ENCODE measurements at places on chromosomes 11 and 22.
A peak's percentile ranks its signal among the peaks of the same experiment; 100 is the strongest.

GRCh38 chr11:131656179-131656838 is 285.9 kb downstream of the NTM start:
- H3K4me1 ChIP-seq, result no peaks in the 10 kb centered on the region
- no peak for DNase-seq
- H3K27ac ChIP-seq, result no peak overlapping the region
- no peak overlapping the region for H3K4me3 ChIP-seq
- no peaks in the 10 kb centered on the region for H3K27me3 ChIP-seq

- peaks cover 11% of the 10 kb centered on the region for H3K4me1 ChIP-seq
- DNase-seq, result no peak
- H3K27ac ChIP-seq, result peak overlapping the region; percentile 10
- H3K27me3 ChIP-seq, result no peaks in the 10 kb centered on the region
- H3K4me3 ChIP-seq, result no peak overlapping the region
Measured at GRCh38 chr11:134226806-134227325, 2.4 kb downstream of the VPS26B start.

- no peaks in the 10 kb centered on the region for H3K36me3 ChIP-seq
- H3K4me1 ChIP-seq, result no peaks in the 10 kb centered on the region
- no peaks in the 10 kb centered on the region for H3K27me3 ChIP-seq
- H3K4me3 ChIP-seq, result no peak overlapping the region
Measured at GRCh38 chr11:87125257-87125656, 87.5 kb downstream of the TMEM135 start.

DNA sequence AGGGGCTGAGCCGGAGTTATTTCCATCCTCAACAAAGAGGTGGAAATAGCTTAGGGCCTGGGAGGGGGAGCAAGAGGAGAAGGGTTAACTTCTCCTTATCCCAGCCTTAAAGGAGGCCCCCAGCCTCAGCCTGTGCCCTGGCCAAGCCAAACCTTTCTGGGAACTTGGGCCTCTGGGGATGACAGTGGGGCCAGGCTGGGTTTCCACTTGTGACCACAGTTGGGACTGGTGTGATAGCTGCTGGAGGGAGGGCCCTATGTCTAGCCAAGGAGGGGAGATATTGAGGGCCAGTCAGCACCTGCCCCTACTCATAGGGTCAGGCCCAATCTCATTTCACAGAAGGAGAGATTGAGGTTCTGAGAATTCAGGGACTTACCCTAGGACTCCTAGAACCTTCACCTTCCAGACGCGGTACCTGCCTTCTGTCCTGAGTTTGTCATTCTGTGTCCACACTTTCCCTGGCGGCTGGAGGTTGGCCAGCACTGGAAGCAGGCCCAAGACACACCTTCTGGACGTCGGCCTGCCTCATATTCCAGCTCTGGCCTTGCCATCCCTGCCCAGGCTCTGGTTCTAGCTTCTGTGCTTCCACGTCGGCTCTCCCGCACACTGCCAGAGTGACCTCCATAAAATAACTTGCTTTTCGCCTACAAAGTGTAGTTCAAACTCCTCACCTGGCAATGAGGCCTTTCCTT is 3.1 kb downstream of the RELT start:
- no peaks in the 10 kb centered on the region for H3K4me1 ChIP-seq
- no peaks in the 10 kb centered on the region for H3K27me3 ChIP-seq
- no peak overlapping the region for H3K4me3 ChIP-seq
- H3K27ac ChIP-seq, result no peak overlapping the region
- peak; percentile 72 for DNase-seq

DNA sequence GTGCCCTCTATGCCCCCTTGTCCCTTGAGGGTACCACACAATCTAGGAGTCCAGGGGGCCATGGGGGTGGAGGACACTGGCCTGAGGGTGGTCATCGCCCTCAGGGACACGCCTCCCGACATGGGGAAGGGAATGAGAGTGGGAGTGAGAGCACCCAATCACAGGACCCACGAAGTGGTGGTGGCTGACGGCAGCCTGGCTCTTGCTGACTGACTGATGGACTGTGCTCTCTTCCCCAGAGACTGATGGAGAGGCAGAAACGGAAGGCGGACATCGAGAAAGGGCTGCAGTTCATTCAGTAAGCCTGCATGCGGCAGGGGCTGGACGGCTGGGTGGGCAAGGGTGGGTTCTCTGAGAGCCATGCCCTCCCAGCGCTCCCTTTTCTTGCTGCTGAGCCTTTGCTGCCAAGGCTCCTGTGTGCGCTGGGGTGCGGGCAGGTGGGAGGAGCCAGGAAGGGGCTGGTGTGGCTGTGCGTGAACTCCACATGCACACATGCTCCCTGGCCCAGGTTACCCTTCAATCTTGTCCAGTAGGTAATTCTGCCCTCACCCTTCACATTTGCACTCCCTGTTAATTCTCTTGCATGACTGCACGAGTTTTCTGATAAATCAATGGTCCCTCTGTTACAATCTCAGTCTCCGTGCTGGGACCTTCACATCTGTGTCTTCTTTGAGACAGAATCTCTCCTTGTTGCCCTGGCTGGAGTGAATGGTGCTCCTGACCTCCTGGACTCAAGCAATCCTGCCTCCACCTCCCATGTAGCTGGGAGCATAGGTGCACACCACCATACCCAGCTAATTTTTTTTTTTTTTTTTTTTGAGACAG is 19.3 kb downstream of the ZC3H7B start:
- H3K27ac ChIP-seq, result no peak overlapping the region
- no peak overlapping the region for H3K4me3 ChIP-seq
- H3K4me1 ChIP-seq, result no peaks in the 10 kb centered on the region
- no peak for DNase-seq

- no peak overlapping the region for H3K4me3 ChIP-seq
- no peaks in the 10 kb centered on the region for H3K27me3 ChIP-seq
- no peak for DNase-seq
- H3K4me1 ChIP-seq, result peaks cover 5% of the 10 kb centered on the region
Measured at GRCh38 chr11:61683961-61684869, 4.0 kb downstream of the DAGLA start.
